ENCODE measurements at places on chromosomes 2 and 18.

DNA sequence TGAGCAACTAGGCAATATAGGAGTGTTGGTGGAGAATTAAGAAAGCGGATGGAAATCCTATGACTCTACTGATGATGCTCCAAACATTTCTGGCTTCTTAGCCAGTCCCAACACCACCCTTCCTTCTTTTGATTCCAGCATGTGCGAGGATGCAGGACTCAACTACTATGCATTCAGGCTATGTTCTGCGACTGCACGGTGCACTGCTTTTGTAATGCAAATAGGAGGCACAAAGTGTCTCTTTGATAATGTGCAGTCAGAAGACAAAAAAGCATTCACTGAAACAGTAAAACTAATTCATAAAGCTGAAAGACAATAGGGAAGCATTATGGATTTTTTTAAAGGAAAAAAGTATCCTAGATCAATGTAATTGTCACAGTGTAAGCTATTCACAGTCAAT, 106.7 kb downstream of the MEIS1 start:
- no peak for DNase-seq

DNA sequence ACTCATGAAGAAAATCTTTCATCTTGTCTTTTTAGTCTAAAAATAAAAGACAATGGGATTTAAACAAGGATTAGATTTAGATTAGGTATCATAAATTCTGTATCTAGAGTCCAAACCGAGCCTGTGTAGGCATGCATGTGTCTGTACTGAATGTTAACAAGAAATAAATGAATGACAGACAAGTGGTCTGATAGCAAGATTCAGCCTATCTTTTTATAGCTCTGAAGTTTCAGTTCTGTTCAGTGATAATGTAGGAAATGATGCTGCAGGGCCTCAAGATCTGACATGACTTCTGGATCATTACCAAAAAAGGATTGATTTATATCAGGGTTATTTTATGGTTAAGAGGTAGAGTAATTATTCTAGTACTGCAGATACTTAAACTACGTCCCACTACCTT, 137.0 kb upstream of the ATP5MC3 start:
- no peak for DNase-seq

- DNase-seq: no peak
Observed at GRCh38 chr2:31327505-31327904, 87.0 kb downstream of the XDH start.

DNA sequence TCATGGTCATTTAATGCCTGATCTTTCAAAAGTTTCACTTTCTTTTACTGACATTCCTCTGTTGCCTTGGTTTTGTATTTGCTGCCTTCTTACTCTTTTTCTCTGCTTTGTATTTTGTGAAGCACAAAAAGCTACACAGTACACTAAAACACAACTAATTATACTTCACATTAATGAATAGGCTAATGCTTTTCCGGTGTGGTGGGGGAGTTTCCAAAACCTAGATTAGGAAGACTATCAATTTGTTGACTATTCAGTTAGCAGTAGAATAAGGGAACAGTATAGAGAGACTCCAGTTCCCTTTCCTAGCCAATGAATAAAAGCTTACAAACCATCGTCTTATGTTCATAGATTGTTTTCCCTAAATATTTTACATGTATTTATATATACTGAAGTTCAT, 468.3 kb downstream of the SPAG16 start:
- DNase-seq: no peak

DNA sequence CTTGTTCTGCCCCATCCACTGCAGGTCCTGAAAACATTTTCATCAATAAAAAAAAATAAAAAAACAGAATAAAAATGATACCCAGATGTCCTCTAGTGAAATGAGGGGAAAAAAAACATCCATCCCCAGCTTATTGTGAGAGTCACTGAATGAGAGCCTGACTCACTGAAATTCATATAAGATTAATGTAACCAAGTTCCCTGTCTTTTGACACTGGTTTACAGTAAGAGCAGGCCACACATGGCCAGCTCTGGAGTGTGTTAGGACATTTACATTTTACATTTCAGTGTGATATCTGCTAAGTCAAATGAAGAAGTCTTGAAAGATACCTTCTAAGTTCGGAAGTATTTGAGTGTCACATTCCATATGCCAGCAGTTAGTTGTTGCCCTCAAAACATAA, 21.1 kb upstream of the IL18R1 start:
- DNase-seq: no peak

DNA sequence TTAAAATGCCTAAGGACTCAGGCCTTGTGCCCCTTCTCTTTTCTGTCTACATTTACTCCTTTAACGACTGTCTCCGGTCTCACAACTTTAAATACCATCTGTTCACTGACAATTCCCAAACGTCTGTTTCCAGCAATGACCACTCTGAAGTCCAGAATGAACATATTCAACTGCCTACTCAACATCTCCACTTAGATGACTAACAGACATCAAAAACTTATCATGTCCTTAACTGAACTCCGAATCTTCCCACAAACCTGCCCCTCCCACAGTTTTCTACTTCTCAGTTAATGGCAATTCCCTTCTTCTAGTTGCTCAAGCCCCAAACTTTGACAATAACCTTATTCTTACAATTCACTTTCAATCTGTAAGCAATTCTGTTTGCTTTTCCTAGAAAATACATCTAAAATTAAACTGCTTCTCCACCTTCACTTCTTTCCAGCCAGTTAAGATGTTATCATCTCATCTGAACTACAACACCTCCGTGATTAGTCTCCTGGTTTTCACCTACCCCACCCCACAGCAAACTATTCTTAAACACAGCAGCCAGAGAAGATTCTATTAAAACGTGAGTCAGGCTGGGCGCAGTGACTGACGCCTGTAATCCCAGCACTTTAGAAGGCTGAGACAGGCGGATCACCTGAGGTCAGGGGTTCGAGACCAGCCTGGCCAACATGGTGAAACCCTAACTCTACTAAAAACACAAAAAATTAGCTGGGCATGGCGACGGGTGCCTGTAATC, 2.8 kb downstream of the C1D start:
- DNase-seq: no peak

- DNase-seq: no peak
Observed at GRCh38 chr2:223113161-223113560, 61.2 kb downstream of the KCNE4 start.

DNA sequence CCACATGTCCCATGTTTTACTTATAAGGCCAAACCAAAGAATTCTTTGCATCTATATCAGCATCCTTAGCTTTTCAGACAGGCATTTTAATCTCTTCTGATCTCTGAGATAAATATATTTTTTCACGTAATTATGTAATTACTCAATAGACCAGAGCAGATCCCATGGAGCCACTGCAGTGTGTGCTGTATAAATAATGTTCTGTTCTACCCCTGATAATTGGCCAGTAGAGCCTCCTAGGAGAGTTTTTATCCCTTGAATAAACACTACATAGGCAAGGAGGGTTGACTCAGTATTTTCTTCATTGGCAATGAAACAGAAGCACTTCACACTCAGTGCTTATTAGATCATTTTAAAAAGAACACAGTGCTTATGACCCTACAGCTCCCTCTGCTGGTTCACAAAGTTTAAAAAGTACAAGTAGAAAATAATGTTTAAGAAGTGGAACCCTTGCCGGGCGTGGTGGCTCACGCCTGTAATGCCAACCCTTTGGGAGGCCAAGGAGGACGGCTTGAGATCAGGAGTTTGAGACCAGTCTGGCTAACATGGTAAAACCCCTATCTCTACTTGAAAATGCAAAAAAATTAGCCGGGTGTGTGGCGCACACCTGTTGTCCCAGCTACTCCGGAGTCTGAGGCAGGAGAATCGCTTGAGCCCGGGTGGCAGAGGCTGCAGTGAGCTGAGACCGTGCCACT, 91.9 kb downstream of the PPP1R1C start:
- no peak for DNase-seq

Measured in stimulated activated CD4-positive, alpha-beta T cell treated with anti-CD3 and anti-CD28 coated beads, Interleukin-1b, Interleukin-23, amount 100 ng/mL, for 1 hour (primary cell).